ENCODE measurements at places on chromosomes 7 and 10.

DNA sequence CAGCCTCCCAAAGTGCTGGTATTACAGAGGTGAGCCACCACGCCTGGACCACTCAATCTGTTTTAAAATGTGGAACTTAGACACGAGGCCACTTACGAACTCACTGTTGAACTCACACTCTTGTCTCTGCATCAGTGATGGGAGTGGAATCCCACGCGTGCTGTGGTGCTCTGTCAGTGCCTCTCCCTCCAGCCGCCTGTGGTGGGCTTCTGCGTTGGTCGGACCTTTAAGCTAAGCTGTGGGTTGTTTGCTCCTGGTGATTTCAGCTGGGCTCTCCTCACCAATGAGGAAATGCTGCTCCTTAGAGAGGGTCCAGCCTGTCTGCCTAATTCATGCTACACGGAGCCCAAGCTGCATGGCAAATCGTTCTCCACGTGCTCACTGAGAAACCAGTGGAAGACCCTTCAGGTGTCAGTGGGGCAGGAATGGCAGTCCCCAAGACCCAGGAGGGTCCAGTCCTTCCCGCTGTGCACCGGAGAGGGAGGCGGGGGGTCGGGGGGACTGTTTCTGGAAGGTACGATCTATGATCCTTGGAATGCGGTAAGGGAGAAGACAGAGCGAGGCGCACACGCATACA is 17.9 kb upstream of the PRKAR1B start:
- DNase-seq, result no peak

GRCh38 chr10:90222372-90222771 is 521.0 kb downstream of the KIF20B start:
- no peak for DNase-seq

- no peak for DNase-seq
Measured at GRCh38 chr10:109997233-109997632, 10.6 kb upstream of the ADD3 start.

- DNase-seq, result no peak
Measured at GRCh38 chr7:127245607-127246006, 7.1 kb downstream of the GRM8 start.

- DNase-seq, result no peak
Measured at GRCh38 chr7:105885387-105886111, 9.2 kb upstream of the ATXN7L1 start.

GRCh38 chr10:84341538-84341856 is 13.1 kb downstream of the CCSER2 start:
- DNase-seq, result no peak

DNA sequence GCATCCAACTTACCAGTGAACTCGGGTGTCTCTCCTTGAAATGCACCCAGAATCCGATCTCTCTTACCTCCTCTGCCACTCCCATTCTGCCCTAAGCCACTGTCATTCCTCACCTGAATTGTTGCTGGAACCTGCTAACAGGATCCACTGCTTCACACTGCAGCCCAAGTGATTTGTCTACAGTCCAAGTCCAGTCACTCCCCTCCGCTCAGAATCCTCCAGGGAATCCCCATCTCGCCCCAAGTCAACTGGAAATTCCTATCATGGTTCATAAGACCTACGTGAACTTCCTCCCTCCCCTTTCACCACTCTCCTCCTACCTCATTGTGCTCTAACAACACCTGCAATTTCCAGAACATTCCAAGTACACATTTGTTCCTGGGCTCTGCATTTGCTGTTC is 91.3 kb downstream of the SCRN1 start:
- no peak for DNase-seq

- DNase-seq, result no peak
Measured at GRCh38 chr10:86067436-86068050, 299.1 kb downstream of the GRID1 start.
